ENCODE measurements at places on chromosomes 12 and 14.

DNA sequence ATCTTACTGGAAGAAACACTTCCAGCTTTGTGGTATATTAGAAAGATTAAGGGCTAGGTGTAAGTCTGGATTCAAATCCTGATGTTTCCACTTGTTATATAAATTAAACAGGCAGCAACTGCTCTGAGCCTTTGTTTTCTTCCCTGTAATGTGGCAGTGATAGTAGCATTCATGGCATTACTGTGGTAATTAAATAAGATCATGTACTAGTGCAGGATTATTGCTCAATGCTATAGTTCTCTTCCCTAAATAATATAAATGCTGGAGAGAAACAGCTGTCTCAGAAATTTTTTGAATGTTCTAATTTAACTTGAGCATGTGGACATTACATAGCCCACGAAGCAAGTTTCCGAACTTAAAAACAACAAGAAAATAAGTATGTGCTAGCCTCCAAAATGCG is 5.4 kb downstream of the TMEM117 start:
- DNase-seq = no peak

DNA sequence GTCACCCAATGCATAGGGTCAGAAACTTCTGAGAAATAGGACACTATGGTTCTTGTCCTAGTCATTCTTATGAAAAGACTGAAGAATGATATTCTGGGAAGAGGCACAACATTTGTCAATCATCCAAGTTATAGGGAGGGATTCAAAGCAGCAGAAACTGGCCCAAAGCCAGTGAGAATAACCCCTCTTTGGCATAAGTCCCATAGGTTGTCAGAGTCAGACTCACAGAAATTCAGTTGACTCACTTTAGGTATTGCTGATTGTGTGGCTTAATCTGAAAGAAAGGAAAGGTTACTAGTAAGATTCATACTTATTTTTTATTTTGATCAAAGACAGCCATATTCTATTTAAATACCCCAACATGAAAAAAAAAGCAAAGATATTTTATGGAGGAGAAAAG is 151.0 kb downstream of the SRGAP1 start:
- no peak for DNase-seq

DNA sequence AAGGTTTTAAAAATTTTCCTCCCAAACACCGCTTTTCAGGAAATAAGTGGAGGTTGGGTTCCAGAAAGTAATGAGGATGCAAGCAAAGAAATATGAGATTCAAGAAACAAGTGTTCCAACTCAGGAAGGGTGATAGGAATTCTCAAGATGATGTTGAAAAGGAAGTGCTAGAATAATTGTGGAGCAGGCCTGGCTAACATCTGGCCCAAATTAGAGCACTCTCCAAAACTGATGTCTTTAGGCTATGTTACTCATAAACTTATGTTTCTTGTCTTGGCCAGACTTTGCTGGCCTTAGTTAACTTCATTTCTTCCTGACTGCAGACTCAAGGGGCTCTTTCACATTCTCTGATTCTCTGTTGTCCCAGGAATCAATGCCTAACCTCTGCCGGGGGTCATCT is 116.3 kb downstream of the TMTC3 start:
- no peak for DNase-seq

DNA sequence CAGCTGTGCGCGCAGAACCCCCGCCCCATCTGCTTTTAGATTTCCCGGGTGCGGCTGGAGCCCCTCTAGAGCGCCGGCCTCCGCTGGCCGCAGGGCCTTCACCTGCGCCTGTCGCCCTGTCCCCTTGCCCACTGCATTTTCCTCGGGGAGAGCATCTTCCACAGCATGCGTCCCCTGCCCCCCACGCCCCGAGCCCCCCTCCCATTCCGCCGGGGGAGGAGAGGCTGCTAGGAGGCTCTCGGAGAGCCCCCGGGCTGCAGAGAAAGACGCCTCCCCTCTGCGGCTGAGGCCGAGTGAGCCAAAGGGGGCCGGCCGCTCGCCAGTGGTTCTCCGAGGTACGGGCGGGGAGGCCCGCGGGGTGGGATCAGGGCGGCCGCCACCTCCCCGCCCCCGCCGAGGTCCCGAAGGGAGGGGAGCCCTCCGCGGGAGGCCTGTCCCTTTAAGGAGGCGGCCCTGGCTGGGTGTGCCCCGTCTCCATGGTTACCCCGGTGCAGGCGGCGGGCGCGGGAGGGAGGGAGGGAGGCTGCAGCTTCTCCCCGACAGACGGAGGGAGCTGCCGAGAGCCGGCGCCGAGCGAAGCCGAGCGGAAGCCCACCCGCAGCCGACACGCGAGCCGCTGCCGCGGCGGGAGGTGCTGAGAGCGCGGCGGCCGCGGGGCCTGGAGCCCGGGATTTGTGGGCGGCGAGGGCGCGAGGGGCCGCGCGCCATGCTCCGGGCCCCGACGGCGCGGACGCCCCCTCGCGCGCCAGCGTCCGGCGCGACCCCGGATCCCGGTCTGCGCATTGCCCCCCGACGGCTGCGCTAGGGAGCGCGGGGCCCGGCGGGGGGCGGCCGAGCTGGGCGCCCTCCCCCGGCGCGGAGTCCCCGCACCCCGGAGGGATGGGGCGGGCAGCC is at the start of gene KCNH3:
Gene KCNH3 (plus strand): TSS at position 521 of the 894 bp plus-strand sequence. CDS start 387 bp downstream, outside the sequence.
- DNase-seq = peak; percentile 67

DNA sequence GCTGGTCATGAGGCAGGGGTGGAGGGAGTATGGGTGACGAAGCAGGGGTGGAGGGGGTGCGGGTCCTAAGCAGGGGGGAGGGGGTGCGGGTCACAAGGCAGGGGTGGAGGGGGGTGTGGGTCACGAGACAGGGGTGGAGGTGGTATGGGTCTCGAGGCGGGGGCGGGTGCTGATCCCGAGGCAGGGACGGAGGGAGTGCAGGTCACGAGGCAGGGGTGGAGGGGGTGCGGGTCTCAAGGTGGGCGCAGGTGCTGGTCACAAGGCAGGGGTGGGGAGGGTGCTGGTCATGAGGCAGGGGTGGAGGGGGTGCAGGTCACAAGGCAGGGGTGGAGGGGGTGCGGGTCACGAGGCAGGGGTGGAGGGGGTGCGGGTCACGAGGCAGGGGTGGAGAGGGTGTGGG is 56.5 kb downstream of the ITPK1 start:
- DNase-seq = no peak

GRCh38 chr12:54629925-54630324 is 4.8 kb downstream of the LACRT start:
- DNase-seq = no peak

DNA sequence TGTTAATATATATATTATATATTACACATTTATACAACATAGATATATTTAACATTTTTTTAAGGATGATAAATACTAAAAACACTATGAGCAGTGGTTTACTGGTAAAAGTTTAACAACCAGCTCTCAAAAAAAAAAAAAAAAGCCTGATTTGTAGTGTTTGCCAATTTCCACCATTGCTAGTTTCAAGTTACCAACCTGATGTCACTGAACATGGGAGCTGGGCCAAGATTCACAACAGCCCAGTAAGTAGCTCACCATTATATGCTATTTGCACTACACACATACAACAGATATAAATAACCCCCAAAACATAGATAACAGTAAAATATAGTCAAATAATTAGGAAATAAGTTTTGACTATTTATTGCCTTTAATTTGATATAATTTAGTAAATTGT is 28.9 kb upstream of the TMX1 start:
- DNase-seq = no peak

All from SW 1271 (cell line).